ENCODE measurements at places on chromosomes 1 and 21.

DNA sequence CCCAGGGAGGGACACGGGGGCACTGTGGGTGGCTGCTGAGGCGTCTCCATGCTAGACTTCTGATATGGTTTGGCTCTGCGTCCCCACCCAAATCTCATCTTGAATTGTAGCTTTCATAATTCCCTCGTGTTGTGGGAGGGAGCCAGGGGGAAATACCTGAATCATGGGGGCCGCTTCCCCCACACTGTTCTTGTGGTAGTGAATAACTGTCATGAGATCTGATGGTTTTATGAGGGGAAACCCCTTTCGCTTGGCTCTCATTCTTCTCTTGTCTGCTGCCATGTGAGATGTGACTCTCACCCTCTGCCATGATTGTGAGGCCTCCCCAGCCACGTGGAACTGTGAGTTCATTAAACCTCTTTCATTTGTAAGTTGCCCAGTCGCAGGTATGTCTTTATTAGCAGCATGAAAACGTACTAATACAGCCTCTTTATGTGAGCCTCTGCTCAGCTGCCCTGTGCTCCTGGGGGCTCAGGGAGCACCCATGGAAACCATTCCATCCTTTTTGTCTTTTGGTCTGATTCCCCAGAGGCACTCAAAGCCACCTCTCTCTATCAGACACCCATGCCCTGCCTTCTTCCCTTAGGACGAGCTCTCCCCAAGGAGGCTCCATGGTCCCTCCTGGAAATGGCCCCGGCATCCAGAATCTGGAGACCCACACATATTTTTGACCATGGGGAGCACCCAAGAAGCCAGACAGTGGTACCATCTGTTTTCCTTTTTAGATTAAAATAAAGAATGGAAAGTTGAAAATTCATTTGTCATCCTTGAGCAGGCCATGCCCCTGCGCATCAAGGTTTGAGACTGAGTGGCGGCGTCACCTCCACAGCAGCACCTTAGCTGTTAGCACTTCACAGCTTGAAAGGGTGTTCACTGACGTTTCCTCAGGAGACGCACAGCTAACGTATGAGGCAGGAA, 65.9 kb upstream of the FAM20B start:
- no peak for DNase-seq

DNA sequence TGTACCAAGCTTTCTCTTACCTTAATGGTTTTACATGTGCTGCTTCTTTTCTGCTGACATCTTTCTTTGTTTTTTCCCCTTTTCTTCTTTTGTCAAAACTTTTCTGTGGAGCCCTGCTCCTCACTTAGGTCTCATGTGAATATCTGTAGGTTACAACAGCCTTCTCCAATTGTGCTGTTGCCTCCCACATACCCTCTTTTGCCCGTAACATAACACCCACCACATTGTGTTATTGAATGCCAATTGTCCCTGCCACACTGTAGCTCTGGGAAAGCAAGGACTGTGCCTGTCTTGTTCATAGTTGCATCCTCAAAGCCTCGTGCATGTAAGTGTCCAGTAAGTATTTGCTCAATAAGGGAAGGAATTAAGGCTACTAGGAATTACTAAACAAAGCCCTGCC, 46.3 kb upstream of the AKT3 start:
- DNase-seq: no peak

DNA sequence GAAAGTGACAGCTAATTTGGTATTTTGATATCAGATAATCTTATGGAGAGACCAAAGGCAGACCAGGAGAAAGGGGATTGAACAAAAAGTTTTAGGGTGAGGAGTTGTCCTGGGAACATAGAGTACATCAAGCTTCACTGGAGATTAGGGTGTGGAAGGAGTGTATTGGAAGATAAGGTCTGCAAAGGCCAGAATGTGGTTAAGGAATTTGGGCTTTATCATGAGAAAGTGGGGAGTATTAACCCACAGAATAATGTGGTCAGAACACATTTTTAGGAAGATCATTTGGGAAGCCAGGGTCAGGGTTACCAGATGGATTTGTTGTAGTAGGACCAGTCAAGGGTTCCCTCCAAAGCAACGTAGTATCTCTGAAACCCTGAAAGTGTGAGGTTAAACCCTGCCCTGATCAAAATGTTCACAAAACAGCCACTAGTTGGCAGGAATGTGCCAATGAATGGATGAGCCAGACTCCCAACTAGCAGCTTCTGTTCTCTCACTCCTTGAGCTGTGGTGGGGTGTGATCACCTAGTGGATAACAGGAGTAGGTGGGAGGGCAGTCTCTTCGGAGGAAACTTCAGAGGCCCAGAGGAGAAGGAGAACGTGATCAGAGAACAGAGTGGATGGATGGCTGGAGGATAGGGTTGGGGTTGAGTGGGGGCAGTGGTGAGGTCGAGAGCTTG, 35.8 kb downstream of the SLC2A1 start:
- peak; percentile 70 for DNase-seq

GRCh38 chr1:202164271-202165037, 4.1 kb upstream of the PTPN7 start:
- no peak for DNase-seq

DNA sequence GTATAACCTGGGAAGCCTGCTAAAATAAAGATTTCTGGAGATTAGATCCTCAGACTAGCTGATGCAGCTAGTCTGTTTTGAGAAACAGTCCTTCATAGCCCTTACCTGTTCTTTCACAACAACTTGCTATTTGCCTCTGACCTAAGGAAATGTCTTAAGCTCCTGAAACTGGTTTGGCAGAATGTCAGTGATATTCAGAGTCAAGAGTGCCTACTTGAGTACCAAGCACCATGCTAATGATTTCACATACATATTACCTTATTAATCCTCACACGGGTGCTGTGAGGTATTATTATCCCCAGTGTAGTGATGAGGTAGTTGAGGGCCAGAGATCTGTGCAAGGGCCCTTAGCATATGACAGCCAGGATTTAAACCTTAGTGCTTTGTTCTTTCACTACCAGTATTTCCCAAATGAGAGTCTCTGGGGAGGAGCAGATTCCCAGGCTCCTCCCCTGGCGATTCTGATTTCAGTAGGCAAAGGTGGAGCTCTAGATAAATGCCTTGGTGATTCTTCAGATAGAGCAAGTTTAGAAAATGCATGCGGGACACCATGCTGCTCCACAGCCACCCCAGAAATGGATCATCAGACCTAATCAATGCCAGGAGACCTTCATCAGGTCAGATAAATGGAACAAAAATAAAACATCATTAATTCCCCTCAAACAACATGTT, 47.4 kb upstream of the WNT2B start:
- DNase-seq: no peak

DNA sequence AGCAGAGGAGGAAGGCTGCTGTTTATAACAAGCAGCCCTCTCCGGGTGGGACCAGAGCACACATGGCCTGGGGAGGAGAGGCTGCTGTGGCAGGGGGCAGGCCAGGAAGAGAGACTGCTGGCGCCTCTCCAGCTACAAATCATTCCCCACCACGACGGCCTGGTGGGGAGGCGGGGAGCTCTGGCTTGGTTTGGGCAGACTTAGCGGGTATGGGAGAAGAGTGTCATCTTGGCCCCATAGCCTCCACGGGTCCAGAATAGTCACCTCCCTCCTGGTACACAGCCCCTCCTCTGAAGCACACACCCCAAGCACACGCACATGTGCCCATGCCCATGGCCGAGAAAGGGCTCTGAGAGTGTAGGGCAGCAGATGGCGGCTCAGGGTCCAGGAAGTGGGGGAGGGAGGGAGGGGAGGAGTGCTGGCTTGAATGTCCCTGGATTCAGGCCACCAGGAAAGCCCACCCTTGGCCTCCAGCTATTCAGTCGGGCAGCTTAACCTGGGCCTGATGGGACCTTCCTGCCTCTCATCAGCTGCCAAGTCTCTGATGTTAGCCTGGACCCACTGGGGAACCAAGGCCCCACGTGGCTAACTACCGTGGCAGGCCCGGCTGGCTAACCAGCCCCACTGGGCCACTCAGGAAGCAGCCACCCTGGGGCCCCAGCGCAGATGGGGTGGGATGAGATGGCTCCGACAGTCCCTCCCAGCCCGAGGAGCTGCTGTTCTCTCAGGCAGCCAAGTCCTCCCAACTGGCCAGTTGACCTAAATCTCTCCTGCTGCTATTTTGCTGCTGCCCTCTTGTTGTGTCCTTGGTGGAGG, 10.9 kb downstream of the LRP8 start:
- no peak for DNase-seq

- DNase-seq: peak; percentile 7
These were observed 232.6 kb downstream of the SRGAP2C start for GRCh38 chr1:121417325-121417923.

- DNase-seq: peak; percentile 2
These were observed 10.7 kb downstream of the EXTL2 start for GRCh38 chr1:100883963-100884362.

- peak; percentile 64 for DNase-seq
These were observed 17.8 kb upstream of the MYCL start for GRCh38 chr1:39919545-39919944.

- peak; percentile 36 for DNase-seq
These were observed 38.9 kb upstream of the C1orf185 start for GRCh38 chr1:51063121-51063520.

DNA sequence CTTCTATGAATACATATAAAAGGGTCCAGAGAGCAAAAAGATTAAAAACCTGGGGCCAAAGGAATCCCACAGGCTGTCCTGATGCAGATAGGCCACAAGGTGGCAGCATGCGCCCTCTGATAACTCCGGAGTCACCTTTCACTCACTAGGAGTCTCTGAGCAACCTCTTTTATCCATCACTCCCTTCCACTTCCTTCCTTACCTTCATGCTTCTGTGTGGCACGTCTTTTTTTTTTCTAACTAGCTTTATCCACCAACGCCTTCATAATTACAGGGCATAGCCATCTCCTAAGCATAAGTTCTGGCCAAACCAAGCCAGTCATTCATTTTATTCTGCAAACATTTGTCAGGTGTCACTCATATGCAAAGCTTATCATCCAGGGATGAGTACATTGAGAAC, 3.9 kb upstream of the PGLYRP4 start:
- peak; percentile 73 for DNase-seq

DNA sequence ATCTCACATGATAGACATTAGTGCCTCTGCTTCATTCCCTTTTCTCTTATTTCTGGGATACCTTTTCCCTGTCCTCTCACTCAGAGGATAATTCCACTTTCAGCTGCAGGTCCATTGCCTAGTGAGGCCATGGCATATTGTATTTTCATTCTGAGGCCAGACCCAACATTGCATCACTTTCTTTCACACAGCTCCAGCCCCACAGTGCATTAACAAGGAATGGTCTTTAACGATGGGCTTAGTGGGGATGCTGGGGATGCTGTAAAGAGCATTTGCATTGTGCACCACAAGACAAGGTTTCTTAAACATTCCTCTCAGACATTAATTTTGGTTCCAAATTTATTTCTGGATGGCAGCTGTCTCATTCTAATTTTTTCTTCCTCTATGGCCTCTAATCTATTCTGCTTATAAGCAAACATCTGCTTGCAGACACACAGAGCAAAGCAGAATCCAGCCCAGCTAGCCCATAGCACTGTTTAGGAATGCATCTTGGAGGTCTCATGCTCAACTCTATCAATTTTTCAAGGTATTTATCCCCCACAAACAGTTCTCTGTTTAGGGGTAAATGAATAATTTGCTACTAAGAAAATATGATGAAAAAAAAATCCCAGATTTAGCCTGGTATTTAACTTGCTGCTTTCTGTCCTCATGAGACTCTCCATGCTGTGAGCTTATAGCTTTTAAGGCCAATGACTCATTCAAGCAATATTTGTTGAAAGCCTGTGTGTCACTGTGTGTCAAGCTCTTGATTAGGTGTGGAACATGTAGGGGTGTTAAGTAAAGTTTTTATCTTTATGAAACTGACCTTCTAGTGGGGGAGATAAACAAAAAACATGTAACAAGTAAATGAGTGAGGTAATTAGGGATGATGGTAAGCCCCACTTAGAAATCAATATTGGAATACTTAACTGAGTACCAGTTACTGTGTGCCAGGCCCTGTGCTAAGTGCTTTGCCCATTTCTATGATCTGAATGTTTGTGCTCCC, 44.5 kb upstream of the CCDC190 start:
- DNase-seq: no peak

- no peak for DNase-seq
These were observed 249.4 kb upstream of the AJAP1 start for GRCh38 chr1:4404854-4405590.

- DNase-seq: no peak
These were observed 481 bp upstream of the EXTL1 start for GRCh38 chr1:26020941-26021646.

- peak; percentile 12 for DNase-seq
These were observed 59.5 kb downstream of the POFUT2 start for GRCh38 chr21:45228171-45228641.

GRCh38 chr1:18230321-18230720, 122.7 kb downstream of the IGSF21 start:
- no peak for DNase-seq

GRCh38 chr21:30216041-30216723, at the start of gene CLDN8:
Gene CLDN8 (minus strand): TSS chr21:30216097. CDS start chr21:30215925, 172 bp downstream.
- peak; percentile 6 for DNase-seq

GRCh38 chr1:27057389-27057788, 44.7 kb upstream of the TENT5B start:
- no peak for DNase-seq

DNA sequence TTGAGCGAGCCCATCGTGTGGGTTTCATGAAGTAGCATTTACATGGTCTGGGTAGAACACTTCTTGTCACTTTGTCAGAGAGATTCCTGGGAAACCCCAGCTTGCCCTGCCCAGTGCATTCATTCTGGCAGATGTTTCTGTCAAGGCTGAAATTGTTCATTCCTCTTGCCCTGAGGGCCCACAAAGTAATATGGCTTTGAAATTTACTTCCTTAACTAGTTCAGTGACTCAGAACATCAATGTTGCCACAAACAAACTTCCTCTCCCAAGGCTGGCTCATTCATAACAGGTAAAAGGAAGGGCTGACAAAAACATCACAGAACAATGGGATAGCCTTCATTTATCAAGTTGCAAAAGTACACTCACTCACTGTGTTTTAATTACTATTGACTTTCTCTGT, 5.0 kb upstream of the KIAA0040 start:
- peak; percentile 85 for DNase-seq

- no peak for DNase-seq
These were observed 482.6 kb downstream of the TTLL7 start for GRCh38 chr1:83516369-83516768.

DNA sequence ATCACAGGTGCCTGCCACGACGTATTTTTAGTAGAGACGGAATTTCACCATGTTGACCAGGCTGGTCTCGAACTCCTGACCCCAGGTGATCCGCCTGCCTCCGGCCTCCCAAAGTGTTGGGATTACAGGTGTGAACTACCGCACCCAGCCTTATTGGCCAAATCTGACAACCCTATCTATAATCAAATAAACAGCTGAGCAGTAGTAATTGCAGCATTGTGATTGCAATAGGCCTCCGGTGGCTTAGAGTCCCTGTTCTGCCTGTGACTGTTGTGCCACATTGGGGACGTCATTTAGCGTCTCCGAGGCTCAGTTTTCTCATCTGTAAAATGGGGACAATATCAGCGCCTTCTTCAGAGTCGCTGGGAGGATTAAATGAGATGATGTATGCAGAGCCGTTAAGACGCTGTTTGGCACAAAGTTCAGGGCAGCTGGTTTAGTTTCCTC, 569 bp upstream of the CAPN2 start:
- DNase-seq: no peak

DNA sequence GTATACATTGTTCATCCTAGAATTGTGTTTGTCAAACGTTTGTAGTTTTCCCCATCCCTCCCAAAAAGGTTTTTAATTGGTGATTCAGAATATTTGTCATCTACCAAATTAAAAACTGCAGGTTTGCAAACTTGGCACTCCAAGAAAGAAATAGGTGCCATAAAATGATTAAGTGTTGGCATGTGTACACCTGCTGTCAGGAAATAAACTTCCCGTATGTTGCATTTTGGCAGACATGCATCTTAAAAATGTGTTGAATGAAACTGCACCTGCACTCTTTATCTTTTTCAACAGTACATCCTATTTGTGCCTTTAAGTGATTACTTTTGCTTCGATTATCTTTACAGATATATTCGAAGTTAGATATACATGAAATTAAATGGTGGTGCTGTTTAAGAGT, 7.3 kb downstream of the B3GALT2 start:
- no peak for DNase-seq
